ENCODE measurements at places on chromosomes 5 and 9.

GRCh38 chr9:133437753-133438531, 15.8 kb downstream of the ADAMTS13 start:
- no peak for DNase-seq

DNA sequence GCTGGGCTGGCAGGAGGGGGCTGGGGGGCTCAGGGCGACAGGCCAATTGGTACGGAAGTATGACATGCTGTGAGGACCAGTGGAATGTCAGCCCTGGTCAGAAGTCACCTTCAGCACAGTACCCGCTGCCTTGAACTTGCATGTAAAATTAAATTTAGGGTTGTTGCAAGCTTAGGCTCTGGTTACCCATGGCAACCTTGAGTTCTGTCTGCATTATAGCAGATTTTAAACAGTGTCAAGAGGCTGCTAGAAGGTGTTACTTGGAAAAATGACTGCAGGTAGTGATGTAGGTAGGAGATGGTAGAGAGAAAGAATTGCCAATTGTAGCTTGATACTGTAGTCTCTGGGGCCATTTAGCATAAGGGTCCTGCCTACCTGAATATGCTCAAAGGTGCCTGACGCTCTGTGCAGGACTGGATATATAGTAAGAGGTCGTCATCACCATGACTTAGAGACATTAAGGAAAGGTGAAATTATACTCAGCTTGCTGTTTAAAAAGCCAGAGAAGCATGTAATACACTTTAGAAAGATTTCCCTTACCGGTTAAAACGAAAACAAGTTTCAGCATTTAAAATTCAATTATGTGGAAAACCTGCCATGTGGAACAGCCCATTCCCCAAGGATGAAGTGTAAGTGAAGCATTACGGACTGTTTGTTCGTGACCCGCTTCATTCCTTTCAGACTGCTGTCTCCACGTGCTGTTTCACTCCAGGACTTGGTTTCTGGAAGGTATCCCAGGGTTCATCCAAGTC, 169.0 kb downstream of the PDZD2 start:
- DNase-seq = no peak

GRCh38 chr9:27633764-27634163, 60.5 kb upstream of the C9orf72 start:
- DNase-seq = no peak

DNA sequence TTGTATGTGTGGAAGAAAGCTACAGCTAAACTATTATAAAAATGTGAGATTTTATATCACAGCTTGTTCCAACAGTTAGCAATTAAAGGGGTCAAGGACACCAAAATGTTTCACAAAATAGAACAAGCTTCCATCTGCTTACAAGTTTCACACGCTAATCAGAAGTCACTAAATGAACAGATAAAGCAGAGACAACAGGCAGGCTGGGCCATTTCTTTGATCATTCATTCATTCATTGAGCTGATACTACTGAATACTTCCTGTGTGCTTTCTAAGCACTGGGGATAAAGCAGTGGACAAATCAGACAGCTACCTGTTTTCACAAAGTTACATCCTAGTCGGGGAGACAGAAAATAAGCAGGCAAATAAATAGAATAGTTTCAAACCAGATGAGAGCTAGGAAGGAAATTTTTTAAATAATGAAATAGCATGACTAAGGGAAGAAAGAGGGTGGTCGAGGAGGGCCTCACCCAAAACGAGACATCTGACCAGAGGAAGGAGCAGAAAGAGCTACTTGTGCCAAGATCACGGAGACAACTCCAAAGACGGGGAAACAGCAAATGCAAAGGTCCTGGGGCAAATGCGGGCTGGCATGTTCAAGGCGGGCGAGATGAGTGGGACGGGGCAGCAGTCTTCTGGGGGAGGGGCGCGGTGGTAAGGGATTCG, 1.2 kb downstream of the MAPK9 start:
- DNase-seq = no peak

DNA sequence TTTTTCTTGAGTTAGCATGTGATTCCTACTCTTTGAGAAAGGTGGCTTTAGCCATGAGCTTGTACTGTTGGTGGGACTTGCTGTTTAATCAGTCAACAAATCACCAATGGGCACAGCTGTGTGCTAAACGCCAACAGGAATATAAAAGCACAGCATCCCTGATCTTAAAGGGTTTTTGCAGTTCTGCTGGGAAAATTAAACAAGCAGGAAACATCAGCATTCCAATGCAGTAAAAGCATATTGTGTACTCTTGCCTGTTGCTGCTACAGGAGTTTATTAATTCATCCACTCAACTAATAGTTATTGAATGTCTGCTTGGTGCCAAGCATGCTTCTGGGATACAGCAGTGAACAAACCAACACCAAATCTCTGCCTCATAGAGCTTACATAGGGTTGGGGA, 27.4 kb upstream of the F2RL1 start:
- DNase-seq = no peak

GRCh38 chr9:104280178-104280560, 186.1 kb downstream of the SMC2 start:
- no peak for DNase-seq

- no peak for DNase-seq
Measured at GRCh38 chr5:139343476-139343875, 1.8 kb downstream of the PAIP2 start.

DNA sequence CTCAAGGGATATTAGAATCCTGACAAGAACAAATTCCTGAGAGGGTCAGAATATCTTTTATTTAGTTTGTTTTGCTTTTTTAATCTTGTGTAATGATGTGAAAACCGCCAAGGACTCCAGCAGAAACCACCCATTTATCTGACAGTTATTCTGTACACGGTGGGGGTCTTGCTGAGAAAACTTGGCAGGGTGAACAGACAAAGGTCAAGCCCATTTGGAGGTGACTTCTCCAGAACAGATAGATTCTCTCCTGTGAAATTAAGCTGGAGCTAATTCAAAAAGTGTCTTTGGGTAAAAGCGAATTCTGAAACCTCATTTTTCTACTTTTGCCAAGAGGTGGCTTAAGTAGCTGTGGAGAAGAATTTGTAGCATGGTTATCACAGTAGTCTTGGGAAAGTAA, 484.4 kb downstream of the SPOCK1 start:
- DNase-seq = no peak

DNA sequence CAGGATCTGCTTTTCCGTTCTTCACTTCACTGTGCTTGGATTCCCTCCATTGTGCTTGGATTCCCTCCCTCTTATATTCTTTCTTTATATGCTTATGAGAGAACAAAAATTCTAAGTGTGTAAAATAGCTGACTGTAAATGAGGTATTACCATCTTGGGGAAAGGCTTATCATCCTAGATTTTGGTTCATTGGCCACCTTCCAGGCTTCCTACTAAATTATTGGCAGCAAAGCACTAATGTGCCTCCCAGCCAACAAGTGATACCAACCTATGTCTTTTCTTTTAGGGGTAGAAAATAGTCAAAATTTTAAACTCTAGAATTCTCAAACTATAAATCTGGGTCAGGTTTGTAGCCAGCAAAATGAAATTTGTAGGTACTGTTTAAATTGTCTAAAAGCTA, 52.7 kb downstream of the NDUFAF2 start:
- DNase-seq = no peak

DNA sequence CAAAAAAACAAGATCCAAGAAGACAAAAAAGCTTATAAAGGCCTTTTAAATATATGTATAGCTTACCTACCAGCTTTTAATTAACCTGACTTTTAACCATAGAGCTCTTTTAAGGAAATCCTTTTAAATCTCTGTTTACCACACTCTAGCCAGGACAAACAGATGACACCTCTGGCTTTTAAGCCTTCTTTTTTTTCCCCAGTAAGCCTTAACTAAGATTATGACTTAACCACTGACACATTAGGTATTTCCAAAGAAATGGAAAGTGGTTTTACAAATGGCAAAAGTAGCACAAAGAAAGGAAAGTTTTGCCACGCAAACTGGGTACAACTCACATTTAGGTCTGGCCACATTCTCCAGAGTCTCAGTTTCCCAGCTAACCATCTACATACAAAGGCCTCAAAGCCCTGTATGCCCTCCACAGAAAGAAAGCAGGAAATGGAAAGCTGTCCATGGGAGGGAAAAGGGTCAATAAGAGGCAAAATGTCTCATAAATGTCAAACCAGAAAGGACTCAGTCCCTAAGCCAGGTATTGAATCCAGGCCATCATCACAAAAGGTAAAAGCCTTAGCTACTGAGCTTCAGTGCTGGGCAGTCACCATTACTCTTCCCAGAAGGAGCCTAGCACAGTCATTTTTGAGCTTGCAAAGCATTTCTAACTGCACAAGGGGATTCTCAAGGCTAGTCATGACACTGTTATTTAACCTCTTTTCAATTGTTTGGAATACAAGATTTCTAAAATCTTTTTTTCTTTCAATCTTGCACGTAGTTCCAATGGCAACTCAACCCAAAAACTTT, 19.7 kb downstream of the TMEM161B start:
- DNase-seq = no peak

DNA sequence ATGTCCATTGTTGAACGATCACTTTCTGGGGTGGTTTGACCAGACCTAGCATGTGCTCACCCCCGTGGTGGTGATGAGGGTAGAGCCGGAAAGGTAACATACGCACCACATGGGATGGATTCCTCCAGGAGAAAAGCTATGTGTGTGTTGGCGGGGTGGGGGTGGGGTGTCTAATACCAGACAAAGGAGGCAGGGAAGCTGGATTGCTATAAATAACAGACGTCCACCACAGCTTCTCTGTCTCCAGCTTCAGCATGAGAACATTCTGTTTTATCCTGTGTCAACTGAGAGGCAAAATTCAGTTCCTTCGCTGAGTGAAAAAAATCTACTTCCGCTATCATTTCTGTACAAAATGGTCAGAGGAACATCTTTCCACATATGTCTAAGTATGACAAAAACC, 151.0 kb downstream of the PCSK1 start:
- DNase-seq = no peak

DNA sequence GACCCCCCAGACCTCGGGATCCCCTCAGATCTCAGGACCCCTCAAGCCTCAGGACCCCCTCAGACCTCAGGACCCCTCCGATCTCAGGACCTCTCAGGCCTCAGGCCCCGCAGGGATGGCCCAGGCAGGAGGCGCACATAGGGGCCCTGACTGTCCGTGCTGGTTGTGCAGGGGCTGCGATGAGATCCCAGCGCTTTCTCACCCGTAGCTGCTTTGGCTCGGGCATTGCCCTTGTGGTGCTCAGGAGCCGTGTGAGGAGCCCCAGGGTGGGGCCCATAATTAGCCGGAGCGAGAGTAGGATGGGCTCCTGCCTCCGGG, 680 bp upstream of the LPCAT1 start:
- no peak for DNase-seq

- no peak for DNase-seq
Measured at GRCh38 chr5:111731638-111732037, 25.4 kb downstream of the NREP start.

Measured in nucleus accumbens (tissue), 56 donors.